ENCODE measurements at places on chromosomes 16 and 17. TPM values are rescaled to one million over a fixed set of nuclear protein-coding genes. Genes with fewer than 3 reads are reported as not detected.

The BRICD5 gene
- total RNA-seq = 44.6 TPM

DNA sequence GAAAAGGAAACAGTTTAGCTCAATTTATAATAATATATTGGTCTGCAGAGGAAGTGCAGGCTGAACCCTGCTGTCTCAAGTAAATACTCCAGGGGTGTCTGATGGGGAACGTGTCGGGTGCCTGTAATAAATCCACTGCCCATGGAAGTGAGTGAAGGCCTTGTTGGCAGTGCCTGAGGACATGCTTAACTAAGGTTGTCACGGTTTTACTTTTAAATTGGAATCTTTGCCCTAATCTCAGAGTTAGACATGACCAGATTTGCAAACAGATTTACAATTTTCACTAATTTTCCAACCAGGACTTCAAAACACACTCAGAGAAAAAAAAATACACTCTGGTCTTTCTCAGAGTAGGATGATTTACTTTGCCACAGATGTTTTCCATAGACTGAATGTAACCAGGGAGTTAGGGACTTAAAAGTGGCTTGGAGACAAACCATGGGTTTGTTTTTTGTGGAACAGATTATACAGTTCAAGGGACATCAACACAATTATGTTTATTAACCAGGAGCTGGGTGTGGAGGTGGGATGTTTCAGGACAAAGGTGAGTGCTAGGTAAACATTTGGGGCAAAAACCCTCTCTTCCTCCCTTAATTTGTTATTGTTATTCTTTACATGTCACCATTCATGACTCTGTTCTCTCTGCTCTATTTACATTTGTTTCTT, 144.5 kb downstream of the FTO start:
- no peaks in the 10 kb centered on the region for H3K4me1 ChIP-seq
- no peaks in the 10 kb centered on the region for H3K27me3 ChIP-seq
- no peaks in the 10 kb centered on the region for H3K36me3 ChIP-seq
- DNase-seq = no peak
- no peak overlapping the region for H3K4me3 ChIP-seq

DNA sequence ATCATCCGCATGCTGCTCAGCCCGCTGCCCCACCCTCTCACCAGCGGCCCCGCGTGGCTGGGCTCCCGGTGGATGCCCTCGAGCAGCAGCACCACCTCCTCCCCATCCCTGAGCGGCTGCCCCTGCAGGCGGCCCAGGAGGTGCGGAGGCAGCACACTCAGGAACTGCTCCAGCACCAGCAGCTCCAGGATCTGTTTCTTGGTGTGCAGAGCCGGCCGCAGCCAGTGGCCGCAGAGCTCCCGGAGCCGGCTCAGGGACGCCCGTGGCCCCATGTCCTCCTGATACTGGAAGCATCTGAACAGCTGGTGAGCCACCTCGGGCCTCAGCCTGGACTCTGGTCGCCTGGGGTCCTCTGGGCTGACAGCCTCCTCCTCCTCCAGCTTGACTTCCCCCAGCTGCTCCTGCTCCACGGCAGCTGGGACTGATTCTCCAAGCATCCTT, 6.6 kb downstream of the ZSCAN10 start:
- H3K4me3 ChIP-seq = no peak overlapping the region
- H3K4me1 ChIP-seq = no peaks in the 10 kb centered on the region
- H3K27me3 ChIP-seq = no peaks in the 10 kb centered on the region
- H3K36me3 ChIP-seq = no peaks in the 10 kb centered on the region
- H3K27ac ChIP-seq = no peak overlapping the region
- no peak for DNase-seq

GRCh38 chr16:68707340-68708152, 29.5 kb upstream of the CDH1 start:
- H3K4me1 ChIP-seq = no peaks in the 10 kb centered on the region
- no peaks in the 10 kb centered on the region for H3K36me3 ChIP-seq
- H3K27ac ChIP-seq = peak overlapping the region; percentile 68
- DNase-seq = peak; percentile 87

The XPO6 gene
- total RNA-seq = 125 TPM

DNA sequence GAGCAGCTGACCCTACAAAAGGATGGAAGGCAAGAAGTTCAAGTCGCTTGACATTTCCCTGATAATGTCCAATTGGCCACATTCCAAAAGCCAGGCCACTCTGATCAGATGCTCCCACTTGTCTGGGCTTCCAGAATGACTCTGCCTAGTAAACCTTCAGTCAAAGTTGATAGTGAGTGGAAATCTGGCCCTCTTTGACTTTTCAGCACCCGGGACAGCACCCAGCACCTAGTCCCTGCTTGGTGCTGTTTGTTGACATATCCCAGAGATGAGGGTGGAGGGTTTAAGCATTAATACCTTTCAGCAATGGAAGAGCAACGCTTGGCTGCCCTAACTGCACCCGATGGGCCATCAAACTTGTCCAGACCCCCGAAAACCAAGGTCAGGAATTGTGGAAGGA, 131.3 kb downstream of the AIPL1 start:
- H3K36me3 ChIP-seq = no peaks in the 10 kb centered on the region
- no peaks in the 10 kb centered on the region for H3K4me1 ChIP-seq
- no peak overlapping the region for H3K4me3 ChIP-seq
- H3K27ac ChIP-seq = no peak overlapping the region
- H3K27me3 ChIP-seq = no peaks in the 10 kb centered on the region

The CACNA1H gene
- total RNA-seq = 5.8 TPM

- H3K27me3 ChIP-seq = no peaks in the 10 kb centered on the region
- H3K27ac ChIP-seq = no peak overlapping the region
- DNase-seq = no peak
- H3K4me3 ChIP-seq = no peak overlapping the region
- no peaks in the 10 kb centered on the region for H3K4me1 ChIP-seq
Measured at GRCh38 chr17:54881255-54881972, 19.2 kb upstream of the TOM1L1 start.

DNA sequence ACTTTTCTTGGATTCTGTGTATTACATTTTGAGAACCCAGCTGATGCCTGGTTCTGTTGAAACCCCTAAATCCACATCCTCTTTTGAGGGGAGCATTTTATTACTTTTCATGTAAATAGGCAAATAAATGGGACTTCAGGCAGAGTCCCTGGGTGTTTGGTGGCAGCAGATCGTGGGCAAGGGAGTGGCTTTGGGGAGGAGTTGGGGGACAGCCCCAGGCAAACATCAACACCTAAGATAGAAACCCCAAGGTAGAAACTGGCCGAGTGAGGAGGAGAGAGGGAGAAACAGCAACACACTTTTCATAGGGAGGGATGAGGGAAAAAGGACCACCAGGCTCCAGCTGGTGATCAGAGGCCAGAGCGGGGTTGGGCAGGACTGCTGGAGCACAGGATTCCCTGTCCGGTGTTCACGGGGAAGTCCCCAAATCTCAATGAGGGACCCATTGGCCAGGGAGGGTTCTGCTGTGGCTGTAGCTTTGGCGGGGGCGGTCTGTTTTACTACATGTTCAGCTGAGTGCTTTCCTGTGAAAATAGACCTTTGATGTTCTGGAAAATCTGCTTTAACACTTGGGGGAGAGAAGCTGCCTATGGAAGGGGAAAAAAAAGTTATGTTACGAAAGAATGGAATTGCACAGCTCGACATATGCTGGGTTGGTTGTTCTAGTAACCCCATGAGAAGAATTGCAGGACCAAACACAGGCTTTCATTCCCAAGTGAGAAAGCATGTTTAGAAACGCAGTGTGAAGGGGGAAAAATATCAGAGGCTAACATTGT, 46.6 kb downstream of the MSI2 start:
- H3K27me3 ChIP-seq = no peaks in the 10 kb centered on the region
- no peaks in the 10 kb centered on the region for H3K4me1 ChIP-seq
- H3K36me3 ChIP-seq = no peaks in the 10 kb centered on the region
- H3K27ac ChIP-seq = no peak overlapping the region

GRCh38 chr17:16444258-16444886, 29.0 kb downstream of the TRPV2 start:
- no peak for DNase-seq
- H3K36me3 ChIP-seq = no peaks in the 10 kb centered on the region
- H3K4me3 ChIP-seq = no peak overlapping the region
- no peaks in the 10 kb centered on the region for H3K27me3 ChIP-seq

- H3K4me3 ChIP-seq = no peak overlapping the region
- no peaks in the 10 kb centered on the region for H3K27me3 ChIP-seq
- DNase-seq = no peak
- H3K36me3 ChIP-seq = no peaks in the 10 kb centered on the region
- no peaks in the 10 kb centered on the region for H3K4me1 ChIP-seq
- H3K27ac ChIP-seq = no peak overlapping the region
Measured at GRCh38 chr17:65364438-65364837, 197.0 kb downstream of the AXIN2 start.

The SCIMP gene
- 0.35 TPM for total RNA-seq

DNA sequence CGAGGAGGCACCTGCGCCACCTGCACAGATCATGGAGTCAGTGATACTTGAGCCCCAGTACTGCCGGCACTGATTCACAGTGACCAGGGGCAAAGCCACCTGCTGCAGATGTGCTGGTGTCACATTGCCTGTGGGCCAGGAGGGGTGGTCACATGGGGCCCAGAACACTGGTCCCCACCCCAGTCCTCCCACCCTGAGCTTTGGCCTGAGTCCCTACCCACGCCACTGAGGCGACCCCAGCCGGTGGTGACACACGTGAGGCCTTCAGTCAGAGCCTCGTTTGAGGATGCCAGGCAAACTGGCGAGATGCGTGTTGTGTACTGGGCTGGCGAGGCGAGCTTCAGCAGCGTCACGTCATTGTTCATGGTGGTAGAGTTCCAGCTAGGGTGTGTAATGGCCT, 1.5 kb downstream of the CTRL start:
- H3K4me1 ChIP-seq = peaks cover 10% of the 10 kb centered on the region
- peaks cover 70% of the 10 kb centered on the region for H3K36me3 ChIP-seq
- no peaks in the 10 kb centered on the region for H3K27me3 ChIP-seq
- H3K4me3 ChIP-seq = no peak overlapping the region

The CCDC200 gene
- total RNA-seq = not detected

The G6PC1 gene
- total RNA-seq = 97.8 TPM

The PRPSAP2 gene
- 36.4 TPM for total RNA-seq

The HOXB9 gene
- total RNA-seq = 47.5 TPM

The WNT3 gene
- 6.6 TPM for total RNA-seq

The RNF227 gene
- 1.6 TPM for total RNA-seq

GRCh38 chr16:65455761-65456160, 333.9 kb upstream of the CDH11 start:
- DNase-seq = no peak
- no peaks in the 10 kb centered on the region for H3K36me3 ChIP-seq
- no peaks in the 10 kb centered on the region for H3K4me1 ChIP-seq
- H3K4me3 ChIP-seq = no peak overlapping the region

DNA sequence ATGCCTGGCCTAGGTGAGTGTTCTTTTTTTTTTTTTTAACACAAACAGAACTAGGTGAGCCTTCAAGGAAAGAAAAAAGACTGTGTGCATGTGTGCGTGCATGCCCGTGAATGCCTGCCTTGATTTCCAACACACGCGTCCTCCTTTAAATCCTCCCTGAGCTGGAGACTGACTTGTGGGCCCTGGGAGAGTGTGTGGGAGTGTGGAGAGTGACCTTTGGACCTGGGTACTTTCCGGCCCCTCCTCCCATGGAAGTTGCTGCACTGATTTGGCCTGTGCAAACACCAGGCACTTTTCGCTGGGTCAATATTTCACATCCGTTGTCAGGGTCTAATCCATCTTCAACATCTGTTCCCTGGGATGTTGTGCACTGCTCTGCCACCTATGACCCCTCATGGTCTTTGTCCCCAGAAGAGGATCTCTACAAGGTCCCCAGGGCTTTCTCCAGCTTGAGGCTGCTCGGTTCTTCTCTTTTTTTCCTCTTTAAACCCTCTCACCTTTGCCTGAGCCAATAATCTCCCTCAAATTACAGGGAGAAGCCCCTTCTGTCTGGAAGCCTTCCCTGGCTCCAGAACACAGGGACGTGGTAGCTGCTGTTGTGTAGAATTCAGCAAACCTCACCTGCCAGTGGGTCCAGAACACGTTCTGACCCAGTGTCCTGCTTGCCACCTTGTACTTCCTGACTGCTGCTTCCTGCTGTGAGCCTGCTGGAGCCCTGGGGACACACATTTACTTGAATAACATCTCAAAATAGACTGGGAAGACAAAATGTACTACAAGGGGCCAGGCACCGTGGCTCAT, 20.8 kb upstream of the ATP5MC1 start:
- peaks cover 8% of the 10 kb centered on the region for H3K4me1 ChIP-seq
- peak; percentile 85 for DNase-seq

DNA sequence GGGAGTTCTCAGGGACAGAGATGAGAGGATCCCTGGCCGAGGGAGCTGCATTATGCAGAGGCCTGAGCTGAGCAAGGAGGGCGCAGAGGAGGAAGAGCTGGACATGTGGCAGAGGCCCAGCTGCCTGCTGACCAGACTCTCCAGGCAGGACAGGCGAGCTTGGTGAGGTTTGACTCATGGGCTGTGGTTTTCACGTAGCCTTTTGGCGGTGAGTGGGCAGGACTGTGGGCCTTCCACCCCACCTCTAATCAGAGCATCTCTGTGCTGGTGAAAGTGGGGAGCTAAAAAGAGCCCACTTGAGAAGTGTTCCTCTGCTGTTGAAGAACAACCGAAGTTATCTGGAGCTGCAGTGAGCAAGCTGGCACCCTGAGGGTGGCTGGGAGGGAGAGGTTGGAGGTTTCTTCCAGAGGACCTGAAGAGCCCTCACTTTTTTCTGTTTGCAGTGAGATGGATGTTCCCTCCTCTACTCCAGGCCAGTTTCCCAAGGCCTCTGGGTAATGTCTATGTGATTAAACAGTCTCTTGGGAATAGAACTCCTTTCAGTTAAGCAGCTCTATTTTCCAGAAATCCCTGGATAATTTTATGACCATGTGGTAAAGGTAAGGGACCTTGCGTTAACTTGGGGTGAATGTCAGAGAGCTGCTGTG, 11.9 kb downstream of the EPN2 start:
- H3K27me3 ChIP-seq = no peaks in the 10 kb centered on the region
- H3K4me3 ChIP-seq = no peak overlapping the region
- H3K36me3 ChIP-seq = no peaks in the 10 kb centered on the region
- no peaks in the 10 kb centered on the region for H3K4me1 ChIP-seq
- peak overlapping the region; percentile 68 for H3K27ac ChIP-seq
- DNase-seq = peak; percentile 45

The HOXB7 gene
- 22.8 TPM for total RNA-seq

GRCh38 chr16:47781673-47782072, 320.5 kb downstream of the PHKB start:
- no peaks in the 10 kb centered on the region for H3K4me1 ChIP-seq
- H3K4me3 ChIP-seq = no peak overlapping the region
- H3K27ac ChIP-seq = no peak overlapping the region
- no peaks in the 10 kb centered on the region for H3K27me3 ChIP-seq
- H3K36me3 ChIP-seq = no peaks in the 10 kb centered on the region
- DNase-seq = no peak

- no peak overlapping the region for H3K4me3 ChIP-seq
- no peaks in the 10 kb centered on the region for H3K27me3 ChIP-seq
- DNase-seq = no peak
- no peak overlapping the region for H3K27ac ChIP-seq
- peaks cover 41% of the 10 kb centered on the region for H3K4me1 ChIP-seq
Measured at GRCh38 chr17:28575126-28575795, 1.4 kb downstream of the ALDOC start.

DNA sequence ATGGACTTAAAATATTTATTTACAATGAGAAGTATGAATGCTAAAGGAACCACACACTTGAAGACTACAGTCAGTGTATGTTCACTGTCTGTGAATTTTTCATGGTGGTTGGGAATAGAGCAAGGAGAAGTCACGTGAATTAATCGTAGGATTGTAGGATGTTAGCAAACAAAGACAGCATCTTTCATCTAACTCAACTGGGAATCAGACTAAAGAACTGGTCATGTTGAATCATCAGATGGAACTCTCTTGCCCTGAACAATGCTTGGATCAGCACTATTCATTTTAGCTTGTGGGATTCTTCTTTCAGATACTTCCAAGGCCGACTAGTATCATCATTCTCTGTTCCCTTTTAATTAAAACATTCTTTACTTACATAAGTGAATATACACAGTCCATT, 18.1 kb downstream of the KCNJ2 start:
- no peaks in the 10 kb centered on the region for H3K27me3 ChIP-seq
- no peaks in the 10 kb centered on the region for H3K36me3 ChIP-seq
- no peak overlapping the region for H3K4me3 ChIP-seq
- H3K4me1 ChIP-seq = no peaks in the 10 kb centered on the region

The MYL4 gene
- not detected for total RNA-seq

The PDIA2 gene
- total RNA-seq = 29.2 TPM
